ENCODE measurements at places on chromosomes 5 and 9.

- no peak for DNase-seq
Measured at GRCh38 chr5:147504011-147504410, 5.9 kb downstream of the DPYSL3 start.

DNA sequence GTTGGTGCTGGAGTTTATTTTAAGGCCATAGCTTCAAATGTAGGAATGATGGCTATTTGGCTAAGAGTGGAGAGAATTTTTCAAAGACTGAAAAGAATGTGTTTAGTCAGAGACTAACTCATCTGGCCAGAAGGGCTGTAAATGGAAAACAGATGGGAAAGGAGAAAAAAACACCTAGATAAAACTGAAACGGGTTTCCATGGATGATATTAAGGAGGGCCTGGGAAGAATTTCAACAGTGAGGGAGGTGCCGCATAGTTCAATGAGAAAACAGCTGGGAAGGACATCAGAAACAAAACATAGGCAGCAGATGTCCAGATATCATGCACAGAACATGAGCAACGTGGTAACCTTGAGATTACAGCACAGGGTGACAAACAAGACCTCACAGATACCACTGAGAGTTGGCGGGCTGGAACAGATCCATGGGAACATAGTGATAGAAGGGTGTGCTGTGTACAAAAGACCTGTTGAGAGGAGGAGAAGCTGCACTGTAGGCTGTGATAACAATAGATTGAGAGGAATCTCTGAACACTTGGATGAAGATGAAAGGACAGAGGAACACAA lies 31.2 kb upstream of the RAD23B start:
- no peak for DNase-seq

DNA sequence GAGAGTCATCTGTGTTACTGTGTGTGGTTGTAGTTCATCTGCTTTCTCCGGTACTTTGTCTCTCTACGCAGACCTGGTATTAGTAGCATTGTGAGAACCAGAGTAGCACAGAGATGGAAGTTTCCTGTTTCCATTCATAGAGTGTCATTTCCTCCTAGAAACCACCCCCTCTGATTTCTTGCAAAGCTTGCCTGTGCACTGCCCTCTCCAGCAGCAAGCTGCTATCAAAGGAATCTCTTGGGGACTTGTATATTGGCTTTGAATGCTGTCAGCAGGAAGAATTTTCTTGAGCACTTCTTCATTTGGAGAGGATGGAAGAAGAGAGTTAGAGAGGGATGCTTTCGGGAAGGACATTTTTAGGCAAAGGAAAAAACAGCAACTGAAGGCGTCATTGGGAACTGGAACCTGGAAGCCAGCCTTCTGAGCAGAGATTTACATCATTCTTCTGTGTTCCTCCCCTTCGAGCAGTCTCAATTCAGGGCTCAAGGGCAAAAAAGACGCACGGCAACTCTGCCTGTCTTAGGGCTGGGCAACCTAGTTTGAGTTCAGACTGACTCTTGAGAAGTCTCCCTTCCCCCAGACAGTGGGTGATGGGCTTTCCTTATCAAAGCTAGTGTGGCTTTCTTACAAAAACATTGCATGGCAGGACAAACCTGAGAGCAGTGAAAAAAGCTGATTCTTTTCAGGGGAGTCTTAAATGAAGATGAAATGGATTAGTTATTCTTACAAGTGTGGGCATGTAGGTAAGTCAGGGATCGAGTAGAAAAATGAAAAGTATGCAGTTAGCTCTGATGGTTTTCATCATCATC lies 226.3 kb downstream of the AOPEP start:
- DNase-seq = no peak

DNA sequence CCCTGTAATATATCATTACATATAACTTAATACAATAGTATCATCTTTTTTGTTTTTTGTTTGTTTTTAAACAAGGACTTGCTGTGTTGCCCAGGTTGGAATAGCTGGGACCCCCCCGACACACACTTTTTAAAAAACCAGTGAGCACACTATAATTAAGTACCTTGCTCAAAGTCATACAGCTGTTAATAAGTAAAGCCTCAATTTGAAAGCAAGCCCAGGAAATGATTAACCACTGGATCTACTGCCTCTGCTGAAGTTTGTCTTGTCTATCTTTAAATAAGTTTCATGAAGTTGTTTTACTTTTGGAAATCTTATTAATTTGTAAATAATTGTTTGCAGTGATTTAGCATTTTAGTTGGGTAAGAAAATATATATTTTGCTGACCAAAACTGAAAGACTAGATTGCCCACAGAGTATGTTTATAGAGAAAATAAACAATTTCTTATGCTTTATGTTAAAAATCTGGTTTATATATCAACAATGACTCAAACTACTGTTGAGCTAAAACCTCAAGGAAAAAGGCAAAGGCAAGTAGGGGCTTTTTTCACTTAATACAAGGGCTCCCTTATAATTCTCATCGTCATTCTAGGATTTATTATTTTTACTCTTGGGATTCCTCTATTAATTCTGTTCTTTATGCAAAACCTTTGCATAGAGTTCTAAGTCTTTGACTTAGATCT lies 5.8 kb upstream of the CARNMT1 start:
- no peak for DNase-seq

DNA sequence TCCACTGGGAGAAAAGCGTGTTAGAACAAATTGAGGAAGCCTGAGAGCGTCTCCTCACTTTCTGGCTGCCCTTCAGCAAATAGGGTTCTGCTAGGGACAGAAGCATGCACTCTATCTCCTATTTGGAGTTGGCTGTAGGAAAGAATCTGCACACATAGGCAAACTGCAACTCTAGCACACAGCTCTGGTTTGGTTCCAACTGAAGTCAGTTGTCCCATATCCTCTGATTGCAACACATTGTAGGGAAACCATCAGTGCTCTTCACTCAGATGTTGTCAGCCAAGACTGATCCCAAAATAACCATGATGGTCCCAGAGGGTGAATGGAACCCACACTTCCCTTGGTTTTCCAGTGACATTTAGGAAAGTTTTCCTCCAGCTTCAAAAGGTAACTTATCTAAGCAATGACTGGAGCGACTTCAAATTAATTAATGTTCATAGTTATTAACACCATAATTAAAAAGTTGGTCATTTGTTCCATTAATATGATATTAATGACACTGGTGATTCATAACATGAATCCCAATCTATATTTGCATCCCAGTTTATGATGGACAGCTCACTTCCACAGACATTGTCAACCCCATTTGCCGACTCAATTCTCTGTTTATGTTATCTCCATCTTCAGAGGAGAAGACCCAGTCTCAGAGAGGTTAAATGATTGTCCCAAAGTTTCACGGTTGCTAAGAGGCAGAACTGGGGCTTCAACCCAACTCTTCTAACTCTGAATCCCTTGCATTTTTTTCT lies 136.7 kb upstream of the ZNF462 start:
- DNase-seq = no peak
